GM23248 (cell line): ENCODE measurements at places on chromosomes 12 and 14. TPM values are rescaled to one million over a fixed set of nuclear protein-coding genes. Genes with fewer than 3 reads are reported as not detected.

The KRT71 gene
- not detected in 2 replicates for total RNA-seq

The STAC3 gene
- 0.32 and 1.3 TPM in 2 replicates for total RNA-seq

The RTL1 gene
- not detected in 2 replicates for total RNA-seq

The UNC79 gene
- not detected in 2 replicates for total RNA-seq

The CCNK gene
- 4.4 and 20.9 TPM in 2 replicates for total RNA-seq

The BDKRB2 gene
- total RNA-seq, result 14.4 and 15.8 TPM in 2 replicates

The AKAP5 gene
- 0.22 and 0.89 TPM in 2 replicates for total RNA-seq
